ENCODE measurements at places on chromosomes 11 and 22.
A peak's percentile ranks its signal among the peaks of the same experiment; 100 is the strongest.

DNA sequence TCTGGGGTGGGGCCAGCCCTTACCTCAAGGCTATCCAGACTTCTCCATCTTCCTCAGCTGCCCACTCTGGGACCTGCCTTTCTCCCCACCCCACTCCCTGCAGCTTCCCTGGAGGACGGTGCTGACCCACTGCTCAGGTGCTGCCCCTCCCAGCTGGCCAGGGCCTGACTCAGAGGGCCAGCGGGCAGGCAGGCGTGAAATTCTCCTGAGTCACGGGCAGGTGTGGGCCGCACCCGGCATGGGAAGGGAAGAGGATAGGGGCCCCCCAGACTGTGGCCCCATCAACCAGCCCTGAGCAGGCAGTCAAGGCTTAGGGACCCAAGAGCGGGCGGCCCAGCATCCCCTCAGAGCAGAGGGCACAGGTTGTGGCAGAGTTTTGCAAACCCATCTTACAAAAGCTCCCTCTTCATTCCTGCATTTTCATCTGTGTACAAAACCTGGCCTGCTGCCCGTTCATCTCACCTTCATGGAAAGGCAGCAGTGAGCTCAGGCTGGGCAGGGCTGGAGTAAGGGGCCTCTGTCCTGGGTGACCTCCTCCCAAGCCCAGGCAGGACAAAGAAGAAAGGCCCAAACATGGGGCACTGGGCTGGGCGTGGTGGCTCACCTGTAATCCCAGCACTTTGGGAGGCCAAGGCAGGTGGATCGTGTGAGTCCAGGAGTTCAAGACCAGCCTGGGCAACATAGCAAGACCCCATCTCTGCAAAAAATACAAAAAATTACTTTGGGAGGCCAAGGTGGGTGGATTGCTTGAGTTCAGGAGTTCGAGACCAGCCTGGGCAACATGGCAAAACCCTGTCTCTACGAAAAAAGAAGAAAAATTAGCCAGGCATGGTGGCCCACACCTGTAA is 6.1 kb downstream of the RHOD start:
- DNase-seq, result no peak

GRCh38 chr22:41482319-41482935 is 13.5 kb downstream of the ACO2 start:
- peak; percentile 66 for DNase-seq

DNA sequence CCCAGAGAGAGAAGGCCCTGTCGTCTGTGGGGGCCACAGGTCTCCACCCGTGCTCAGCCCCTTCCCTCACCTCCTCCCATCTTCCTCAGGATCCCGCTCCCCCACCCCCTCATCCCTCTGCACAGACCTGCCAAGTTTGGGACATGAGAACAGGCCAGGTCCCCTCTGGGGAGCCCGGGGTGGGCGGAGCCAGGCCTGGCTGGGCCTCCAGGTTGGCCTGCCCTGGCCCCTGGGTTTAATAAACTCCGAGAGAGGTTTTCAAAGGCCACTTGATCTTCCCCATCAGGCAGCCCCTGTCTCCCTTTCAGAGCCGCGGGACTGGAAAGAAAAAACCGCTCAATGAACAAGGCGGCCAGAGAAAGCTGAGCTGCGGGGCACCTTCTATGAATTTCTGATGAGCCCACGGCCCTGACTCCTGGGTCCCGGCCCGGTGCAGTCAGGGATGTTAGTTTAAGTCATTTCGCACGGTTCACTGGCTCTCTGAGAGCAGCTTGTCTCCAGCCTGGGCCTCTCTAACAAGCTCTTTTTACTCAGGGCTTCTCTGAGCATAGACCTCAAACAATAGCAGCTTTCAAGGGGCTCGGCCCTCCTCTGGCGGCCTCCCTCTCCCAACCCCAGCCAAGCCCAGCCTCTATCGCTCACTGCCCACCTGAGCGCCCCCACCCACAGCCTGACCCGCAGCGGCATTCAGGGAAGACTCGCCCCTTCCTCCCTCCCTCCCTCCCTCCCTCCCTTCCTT is 64.8 kb downstream of the RPUSD4 start:
- no peak for DNase-seq

DNA sequence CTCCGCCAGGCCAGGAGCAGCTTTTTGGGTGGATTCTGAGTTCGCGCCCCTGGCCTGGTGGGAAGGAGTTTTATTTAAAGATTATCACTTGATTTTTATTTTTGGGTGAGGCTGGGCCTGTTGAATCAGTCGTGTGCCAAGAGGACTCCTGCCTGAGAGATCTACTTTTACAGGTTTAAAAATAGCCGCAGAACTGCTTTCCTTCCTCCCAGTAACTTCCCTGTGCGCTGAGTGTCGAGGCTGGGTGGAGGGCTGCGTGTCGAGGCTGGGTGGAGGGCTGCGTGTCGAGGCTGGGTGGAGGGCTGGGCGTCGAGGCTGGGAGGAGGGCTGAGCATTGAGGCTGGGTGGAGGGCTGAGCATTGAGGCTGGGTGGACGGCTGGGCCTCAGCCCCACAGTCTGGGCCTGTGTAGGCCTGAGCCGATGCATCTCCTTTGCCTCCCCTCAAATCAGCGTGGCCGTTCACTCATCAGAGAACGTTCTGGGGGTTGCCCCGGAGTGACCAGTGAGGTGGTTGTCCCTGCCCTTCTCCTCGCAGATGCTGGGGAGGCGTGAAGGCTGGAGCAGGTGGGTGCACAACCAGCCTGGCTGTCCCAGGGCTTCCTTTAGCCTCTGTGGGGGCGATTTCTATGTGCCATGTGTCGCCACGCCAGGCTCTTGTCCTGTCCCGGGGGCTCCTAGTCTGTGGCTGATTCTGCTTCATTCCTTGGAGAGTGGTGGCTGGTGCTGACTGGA is 30.1 kb downstream of the GRAMD4 start:
- DNase-seq, result no peak

- peak; percentile 89 for DNase-seq
Observed at GRCh38 chr11:113176599-113177360, 137.6 kb upstream of the TTC12 start.

DNA sequence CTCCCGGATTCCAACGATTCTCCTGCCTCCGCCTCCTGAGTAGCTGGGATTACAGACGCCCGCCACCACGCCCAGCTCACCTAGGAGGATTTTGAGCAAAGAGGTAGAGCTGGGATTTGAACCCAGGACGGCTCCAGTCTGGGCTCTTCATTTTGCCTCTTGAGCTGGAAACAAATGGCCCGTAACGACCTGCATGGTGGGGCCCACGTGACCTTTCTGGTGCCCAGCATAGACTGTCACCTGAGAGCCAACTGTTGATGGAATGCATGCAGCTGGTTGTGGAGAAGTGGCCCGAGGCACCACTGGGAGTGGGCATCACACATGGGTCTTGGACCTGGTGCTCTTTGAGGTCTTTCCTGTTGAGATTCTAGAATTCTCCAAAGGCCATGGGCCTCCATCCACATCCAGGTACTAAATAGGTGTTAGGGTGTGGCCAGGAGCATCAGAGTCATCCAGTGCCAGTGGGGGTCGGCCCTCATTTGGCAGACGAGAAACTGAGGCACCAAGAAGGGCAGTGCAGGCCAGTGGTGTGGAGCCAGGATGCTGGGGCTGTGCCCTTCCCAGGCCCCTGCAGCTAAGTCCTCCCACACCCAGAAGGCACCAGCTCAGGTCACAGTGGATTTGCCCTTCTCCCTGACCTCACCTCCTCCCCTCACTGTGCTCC is 3.9 kb downstream of the ATF4 start:
- DNase-seq, result no peak

GRCh38 chr11:80182901-80183300 is 742.1 kb upstream of the TENM4 start:
- DNase-seq, result peak; percentile 11

- no peak for DNase-seq
Observed at GRCh38 chr22:29148826-29149225, 56.9 kb upstream of the EMID1 start.

Data from fibroblast of skin of scalp (primary cell).